ENCODE measurements at places on chromosomes 4 and X.

GRCh38 chr4:150938873-150939499 is 76.1 kb downstream of the LRBA start:
- DNase-seq: no peak

GRCh38 chr4:153522802-153523094 is 56.6 kb downstream of the TMEM131L start:
- DNase-seq: no peak

DNA sequence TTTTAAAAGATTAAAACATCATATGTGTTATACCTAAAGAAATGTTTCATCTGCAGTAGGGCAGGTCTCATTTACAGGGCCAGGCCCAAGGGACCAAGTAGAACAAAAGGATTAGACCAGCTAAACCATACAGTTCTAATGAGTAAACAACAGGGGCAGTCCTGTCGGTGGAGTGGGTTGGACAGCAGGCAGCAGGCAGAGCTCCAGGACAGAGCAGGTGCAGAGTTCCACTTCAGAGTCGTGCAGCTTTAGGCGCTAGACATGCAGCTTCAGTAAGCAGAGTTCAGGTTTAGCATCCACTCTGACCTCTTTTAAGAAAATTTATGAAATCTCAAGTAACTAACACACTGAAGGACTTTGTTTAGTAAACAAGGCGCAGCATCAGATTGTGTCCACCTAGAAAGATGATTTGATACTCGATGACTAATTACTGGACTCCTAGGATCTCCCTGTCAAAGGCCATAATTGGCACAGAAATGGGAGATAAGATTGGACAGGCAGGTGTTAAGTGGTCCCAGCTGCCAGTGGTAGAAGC is 487.7 kb upstream of the INTU start:
- DNase-seq: no peak

DNA sequence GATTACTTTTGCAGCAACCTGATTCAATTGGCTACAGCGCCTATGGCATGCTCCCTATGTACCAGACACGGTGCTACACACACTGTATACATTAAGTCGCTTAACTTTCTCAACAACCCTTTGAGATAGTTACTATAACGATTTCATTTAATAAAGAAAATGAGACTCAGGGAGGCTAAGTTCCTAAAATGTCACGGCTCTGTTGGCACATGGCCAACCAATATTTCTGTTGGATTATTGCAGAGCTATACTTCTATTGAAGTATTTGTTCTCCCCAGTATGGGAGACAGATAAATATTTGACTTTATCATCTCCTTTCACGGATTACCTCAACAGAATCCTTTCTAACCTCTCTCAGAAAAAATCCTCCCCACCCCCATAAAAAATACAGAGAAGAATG is 25.3 kb downstream of the CLNK start:
- no peak for DNase-seq

- no peak for DNase-seq
Measured at GRCh38 chr4:53113431-53114225, 251.5 kb downstream of the RASL11B start.

DNA sequence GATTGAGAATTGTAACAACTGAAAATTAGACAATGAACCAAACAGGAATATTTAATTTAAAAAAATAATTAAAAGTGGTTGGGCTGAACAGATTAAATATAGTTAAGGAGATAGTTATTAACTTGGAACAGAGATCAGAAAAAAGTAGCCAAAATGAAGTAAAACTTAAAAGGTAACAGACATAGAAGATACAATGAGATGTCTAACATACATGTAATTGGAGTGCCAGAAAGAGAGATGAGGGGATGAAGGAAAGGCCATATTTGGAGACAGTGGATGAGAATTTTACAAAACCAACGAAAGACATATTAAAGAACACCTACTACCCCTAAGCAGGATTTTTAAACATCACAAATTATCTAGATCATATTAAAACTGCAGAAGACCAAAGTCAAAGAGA is 8.0 kb downstream of the TBC1D9 start:
- no peak for DNase-seq

DNA sequence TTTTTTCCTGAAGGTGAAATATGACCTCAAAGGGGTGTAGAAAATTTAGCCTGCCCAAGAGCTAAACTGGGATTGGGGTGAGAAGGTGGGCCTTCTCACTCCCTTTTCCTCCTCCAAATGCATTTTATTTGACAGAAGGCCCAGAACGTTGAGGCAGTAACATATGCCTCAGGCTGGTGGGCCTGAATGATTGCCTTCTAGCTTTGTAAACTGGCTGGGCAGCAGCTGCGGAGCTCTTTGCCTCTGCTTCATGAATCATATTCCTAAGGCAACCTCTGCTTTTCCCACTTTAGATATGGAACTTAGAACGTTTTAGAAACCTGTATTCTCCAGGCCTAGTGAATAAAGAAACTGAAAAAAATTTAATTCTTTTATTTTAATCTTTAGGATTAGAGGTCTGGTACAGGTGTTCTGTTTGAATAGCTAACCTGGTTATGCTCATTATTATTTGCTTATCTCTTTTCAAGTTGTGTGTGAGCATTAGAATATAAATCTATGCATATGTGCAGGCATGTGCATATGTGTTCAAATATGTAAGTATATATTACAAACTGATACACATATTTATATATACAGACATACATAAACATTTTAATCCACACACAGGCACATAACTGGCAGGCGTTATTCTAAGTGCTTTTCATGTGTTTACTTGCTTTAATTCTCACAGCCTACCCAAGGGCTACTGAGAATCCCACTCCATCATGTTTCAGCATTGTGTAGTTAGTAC is 11.5 kb downstream of the PRDM8 start:
- no peak for DNase-seq

DNA sequence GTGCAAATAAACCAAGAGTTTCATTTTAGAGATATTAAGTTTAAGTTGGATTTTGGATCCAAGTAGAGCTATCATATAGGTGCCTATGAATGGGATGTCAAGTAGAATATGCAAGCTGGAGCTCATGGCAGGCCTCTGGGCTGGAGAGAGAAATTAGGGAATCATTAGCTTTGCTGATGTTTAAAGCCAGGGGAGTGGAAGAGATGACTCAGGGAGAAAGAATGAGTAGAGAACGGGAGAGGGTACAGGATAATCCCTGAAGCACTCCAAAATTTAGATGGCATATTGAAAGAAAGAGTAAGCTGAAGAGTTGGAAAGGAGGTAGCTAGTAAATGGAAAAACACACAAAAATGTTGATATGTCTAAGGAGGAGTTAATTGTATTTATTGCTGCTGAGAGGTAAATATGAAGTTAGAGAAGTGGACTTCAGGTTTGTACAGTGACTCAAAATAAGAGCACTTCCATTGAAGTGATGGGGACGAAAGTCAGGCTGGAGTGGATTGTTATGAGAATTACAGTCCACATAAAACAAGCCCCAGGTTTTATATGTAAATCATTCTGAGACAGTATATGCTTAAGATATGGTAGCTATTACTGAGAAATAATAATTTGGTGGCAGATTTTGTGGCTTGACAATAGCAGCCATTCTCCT is 72.5 kb upstream of the GRXCR1 start:
- DNase-seq: no peak

GRCh38 chr4:81465406-81466340 is 6.0 kb downstream of the RASGEF1B start:
- DNase-seq: no peak

DNA sequence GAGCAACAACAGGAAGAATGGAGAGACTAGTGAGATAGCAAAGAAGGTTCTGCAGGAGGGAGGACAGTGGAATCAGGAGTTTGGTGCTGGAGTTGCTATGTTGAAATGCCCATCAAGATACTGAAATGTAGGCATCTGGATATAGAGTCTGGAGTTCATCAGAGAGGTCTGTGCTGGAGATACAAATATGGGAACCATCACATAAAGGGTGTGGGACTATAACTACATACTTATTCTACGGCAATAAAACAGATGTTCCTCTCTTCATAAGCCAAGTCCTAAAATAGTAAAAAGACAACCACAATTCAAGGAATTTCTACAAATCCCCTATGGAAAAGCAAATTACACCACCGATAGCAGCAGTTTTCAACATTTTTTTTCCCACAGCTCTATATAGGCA is 1.6 kb downstream of the MED14 start:
- no peak for DNase-seq

- no peak for DNase-seq
Measured at GRCh38 chr4:24770032-24770584, 25.3 kb upstream of the SOD3 start.

GRCh38 chrX:130034178-130034577 is 51.7 kb downstream of the BCORL1 start:
- no peak for DNase-seq

DNA sequence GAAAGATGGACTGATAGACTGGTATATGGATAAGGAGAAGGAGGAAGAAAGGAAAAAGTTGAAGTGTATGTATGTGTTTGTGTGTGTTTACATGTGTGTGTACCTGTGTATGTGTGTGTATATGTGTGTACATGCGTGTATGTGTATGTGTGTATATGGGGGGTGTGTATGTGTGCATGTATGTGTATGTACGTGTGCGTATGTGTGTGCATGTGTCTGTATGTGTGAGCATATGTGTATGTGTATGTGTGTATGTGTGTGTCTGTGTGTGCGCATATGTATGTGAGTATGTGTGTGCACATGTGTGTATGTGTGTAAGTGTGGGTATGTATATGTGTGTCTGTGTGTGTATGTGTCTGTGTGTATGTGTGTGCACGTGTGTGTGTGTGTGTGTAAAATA is 101.5 kb upstream of the KLHL13 start:
- DNase-seq: no peak

GRCh38 chr4:60450054-60450453 is 750.1 kb upstream of the ADGRL3 start:
- no peak for DNase-seq

GRCh38 chrX:31271615-31272471 is 200.0 kb upstream of the FTHL17 start:
- DNase-seq: no peak

DNA sequence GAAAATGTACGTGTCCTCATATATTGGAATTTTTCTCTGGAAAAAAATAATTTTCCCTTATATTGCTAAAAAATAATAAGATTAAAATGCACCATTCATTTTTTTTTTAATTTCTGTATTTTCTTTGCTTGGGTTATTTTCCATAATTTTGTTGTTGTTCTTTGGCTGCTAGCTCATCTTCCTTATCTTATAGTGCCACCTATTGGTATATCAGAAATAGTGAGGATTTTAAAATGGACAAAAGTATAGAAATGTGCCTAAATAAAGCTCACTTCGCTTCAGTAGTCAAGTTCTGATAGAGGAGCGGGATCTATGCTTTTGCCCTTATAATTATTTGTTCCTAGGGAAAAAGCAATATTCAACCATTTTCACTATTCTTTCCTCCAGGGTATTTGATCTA is 134.8 kb downstream of the NAP1L3 start:
- DNase-seq: peak; percentile 52

DNA sequence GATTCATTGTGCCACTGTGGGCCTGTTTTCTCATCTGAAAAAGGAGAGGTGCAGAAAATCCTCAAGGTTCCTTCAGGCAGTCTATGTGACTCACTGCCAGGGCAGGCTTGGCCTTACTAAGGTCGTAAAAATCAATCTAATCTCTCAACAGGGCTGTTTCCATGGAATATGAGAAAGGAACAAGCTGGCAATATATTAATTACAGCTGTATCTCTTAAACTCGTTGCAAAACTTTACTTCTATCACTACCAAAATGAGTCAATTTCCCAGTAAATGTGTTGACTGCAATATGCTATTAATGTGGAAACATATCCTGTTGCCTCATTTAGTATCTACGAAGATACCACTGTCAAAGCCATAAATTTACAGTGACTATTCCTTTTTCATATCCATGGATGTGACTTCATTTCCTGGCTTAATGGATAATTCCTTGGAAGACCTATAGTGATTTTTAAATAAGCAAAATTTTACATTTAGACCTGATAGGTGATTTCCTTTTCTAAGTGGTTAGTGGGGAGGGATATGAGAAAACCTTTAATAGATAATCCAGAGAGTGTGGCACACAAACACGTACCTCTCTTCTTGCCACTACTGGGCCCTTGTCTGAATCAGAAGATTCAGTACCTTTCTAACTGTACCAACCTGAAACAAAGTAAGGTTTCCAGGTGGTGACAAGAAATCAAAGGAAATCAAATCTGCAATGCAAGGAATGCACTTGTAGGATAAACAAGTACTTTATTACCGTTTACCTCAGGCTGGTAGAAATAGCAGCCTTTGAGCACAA is 127.4 kb upstream of the FTHL17 start:
- DNase-seq: no peak

DNA sequence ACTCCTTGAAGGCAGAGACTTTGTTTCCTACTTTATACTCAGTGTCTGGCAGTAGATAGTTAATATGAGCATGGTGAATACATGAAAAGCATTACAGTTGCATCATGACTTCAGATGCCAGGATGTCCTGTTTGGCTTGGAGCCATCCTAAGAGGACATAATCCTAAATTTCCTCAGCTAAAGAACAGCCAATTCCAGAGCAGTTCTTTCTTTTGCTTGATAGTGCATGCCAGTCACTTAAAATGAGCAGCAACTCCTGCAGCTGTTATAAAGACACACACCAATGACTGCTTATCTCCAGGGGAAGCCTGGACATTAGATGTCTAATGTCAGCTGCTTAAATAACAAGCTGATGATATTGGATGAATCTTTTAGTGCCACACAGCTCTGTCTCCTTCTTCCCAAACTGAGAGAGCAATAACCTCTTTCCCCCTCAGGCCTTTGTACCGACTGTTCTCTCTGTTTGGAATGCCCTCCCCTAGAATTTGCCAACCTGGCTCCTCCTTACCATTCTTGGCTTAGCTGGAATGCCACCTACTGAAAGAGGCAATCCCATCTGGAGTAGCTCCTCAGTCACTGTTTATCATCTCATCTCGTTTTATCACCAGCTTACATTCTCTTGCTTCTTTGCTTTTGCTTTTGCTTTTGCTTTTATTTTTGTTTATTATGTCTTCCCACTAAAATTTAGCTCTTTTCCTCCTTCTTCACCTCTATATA is 100.8 kb upstream of the USP38 start:
- no peak for DNase-seq

GRCh38 chrX:111041018-111041462 is 55.0 kb upstream of the PAK3 start:
- peak; percentile 42 for DNase-seq

GRCh38 chr4:89299153-89299791 is 8.3 kb downstream of the GPRIN3 start:
- peak; percentile 74 for DNase-seq

DNA sequence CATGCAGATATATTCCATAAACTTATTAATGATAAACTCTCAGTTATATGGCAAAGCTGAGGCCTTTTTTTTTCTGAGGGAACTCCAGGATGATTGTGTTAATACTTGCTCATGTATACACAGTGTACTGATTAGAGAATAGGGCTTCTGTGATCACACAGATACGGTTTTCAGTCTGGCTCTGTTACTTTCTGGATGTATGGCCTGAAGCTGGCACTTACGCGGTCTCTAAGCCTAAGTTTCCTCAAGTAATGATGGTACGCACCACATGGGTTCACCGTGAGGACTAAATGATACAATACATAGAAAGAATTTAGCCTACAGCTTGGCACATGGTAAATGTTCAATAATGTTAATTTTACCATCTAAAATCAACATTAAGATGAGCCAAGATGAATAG is 73.8 kb downstream of the SEC24D start:
- DNase-seq: peak; percentile 50
